ENCODE measurements at places on chromosomes 1 and 21.

- DNase-seq, result peak; percentile 70
Measured at GRCh38 chr1:22114083-22115012, 28.5 kb downstream of the WNT4 start.

DNA sequence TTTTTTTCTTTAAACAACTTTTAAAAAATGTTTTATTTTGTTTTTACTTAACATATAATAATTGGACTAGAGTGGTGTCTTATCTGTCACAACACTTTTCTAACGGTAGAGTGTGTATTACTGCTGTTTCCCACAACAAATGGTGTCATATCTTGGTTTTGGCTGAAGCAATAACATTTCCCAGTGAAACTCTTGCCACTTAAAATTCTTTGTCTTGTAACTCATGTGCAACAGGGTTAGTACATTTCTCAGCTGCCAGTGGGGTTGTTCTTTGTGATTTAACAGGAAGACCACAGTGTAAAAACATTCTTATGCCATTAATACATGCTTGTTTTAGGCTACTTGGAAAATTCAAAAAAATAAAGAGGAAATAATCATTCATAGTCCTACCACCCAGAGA is 43.5 kb downstream of the ALPL start:
- peak; percentile 97 for DNase-seq

DNA sequence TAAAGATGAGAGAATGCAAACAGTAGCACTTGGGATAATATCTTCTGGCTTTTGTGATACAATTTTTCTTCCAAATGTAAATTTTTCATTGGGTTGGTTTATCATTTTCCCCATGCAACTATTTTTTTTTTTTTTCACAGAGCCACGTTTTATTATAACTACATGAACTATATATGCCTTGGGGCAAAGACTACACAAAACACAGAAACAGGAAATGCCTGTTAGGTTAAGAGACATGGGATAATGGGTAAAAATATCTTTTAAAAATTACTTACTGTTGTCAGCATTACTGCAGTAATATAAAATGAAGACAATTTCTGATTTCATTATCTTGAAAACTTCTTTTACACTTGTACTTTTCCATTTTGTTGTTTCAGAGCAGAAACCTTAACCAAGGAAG is 74.6 kb downstream of the DISP1 start:
- DNase-seq, result no peak

- peak; percentile 79 for DNase-seq
Measured at GRCh38 chr1:239816081-239816782, 275.5 kb upstream of the FMN2 start.

DNA sequence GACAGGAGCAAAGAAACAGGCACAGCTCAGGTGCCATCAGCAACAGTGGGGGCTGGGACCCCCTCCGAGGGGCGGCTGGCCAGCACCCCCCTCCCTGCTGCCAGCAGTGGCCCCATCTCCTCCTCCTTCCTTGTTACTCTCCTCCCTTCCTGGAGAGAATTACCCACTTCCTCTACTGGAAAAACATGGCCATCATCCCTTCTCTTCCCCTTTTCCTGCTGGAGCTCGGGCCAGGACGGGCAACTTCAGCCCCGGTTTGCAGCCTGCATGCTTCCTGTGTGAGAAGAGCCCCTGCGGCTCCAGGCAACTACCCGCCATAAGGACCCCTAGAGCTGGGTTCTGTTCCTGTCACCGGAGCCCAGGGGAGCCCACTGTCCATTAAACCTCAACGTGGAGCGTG is 17.6 kb downstream of the MEGF6 start:
- DNase-seq, result no peak

GRCh38 chr1:149915429-149916192 is 2.0 kb downstream of the SV2A start:
- no peak for DNase-seq

GRCh38 chr1:200783926-200784325 is 45.2 kb downstream of the CAMSAP2 start:
- no peak for DNase-seq

All from fibroblast of skin of scalp (primary cell).